ENCODE measurements at places on chromosomes 7 and 10. TPM values are rescaled to one million over a fixed set of nuclear protein-coding genes. Genes with fewer than 3 reads are reported as not detected.

DNA sequence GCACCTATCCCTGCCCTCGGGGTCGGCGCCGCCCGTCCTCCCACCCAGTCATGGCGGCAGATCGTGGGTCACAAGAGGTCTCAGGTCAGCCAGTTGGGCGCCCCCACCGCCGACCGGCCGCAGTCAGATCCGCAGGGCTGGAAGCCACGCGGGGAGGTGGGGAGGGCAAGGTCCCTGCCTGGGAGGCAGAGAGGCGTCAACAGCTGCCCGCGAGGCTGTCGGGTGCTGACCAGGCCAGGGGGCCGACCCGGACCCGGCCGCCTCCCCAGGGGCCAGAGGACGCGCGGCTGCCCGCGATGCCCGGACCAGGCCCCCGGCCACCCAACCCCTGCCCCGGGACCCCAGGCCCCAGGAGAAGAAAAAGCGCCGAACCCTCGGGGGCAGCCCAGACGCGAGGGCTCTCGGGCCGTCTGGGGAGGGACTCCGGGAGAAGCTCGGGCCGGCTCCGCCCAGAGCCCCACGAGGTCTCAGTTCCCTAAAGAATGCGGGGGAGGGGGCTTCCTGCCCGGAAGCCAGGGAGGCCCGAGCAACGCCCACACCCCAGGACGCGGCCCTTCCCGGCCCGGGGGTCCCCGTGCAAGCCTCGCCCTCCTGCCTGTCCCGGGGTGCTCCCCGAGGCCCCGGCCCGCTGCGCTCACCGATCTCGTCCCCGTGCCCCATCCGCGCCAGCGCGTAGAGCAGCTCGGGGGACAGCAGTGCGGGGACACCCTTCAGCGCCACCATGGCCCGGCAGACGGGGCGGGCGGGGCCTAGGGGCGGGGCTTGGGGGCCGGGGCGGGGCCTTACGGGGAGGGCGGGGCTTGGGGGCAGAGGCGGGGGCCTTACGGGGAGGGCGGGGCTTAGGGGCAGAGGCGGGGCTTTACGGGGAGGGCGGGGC is at the start of gene FUOM:
TSS of gene FUOM (minus strand) at position 735 of the 877 bp plus-strand sequence. CDS start at position 723, 12 bp downstream.
- H3K27ac ChIP-seq = peak within 1 kb of the TSS; percentile 41
- no peak for DNase-seq
- H3K4me3 ChIP-seq = peak within 1 kb of the TSS; percentile 55
- H3K27me3 ChIP-seq = peaks cover 3% of the 10 kb centered on the region
- peaks cover 6% of the 10 kb centered on the region for H3K36me3 ChIP-seq
- peaks cover 15% of the 10 kb centered on the region for H3K4me1 ChIP-seq

DNA sequence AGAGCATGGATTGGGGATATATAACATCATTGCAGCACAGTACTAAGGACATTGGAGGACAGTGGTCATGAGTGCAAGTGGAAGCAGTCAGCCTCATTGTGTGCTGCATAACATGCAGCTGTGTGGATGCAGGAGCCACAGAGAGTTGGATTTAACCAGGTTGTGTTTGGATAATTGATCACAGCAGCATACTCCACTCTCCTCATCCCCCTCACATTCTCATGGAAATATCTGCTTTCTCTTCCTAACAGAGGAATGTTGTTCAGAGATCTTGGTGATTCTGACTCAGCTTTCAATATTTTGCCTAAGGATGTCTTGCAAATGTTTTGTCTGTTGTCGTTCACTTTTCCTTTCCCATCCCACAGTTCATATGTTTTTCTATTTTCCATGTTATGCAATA is 31.8 kb upstream of the LSM8 start:
- no peaks in the 10 kb centered on the region for H3K4me1 ChIP-seq
- no peaks in the 10 kb centered on the region for H3K27me3 ChIP-seq
- H3K27ac ChIP-seq = no peak overlapping the region
- no peak for DNase-seq
- no peaks in the 10 kb centered on the region for H3K36me3 ChIP-seq
- no peak overlapping the region for H3K4me3 ChIP-seq

- no peaks in the 10 kb centered on the region for H3K27me3 ChIP-seq
- no peak overlapping the region for H3K27ac ChIP-seq
- H3K4me1 ChIP-seq = no peaks in the 10 kb centered on the region
- peaks cover 9% of the 10 kb centered on the region for H3K36me3 ChIP-seq
These were observed 29.3 kb upstream of the GGCT start for GRCh38 chr7:30533886-30534285.

GRCh38 chr10:8059191-8059936 is 4.9 kb downstream of the GATA3 start:
- H3K4me1 ChIP-seq = peaks cover 13% of the 10 kb centered on the region
- DNase-seq = no peak
- H3K4me3 ChIP-seq = no peak overlapping the region
- H3K27ac ChIP-seq = no peak overlapping the region

DNA sequence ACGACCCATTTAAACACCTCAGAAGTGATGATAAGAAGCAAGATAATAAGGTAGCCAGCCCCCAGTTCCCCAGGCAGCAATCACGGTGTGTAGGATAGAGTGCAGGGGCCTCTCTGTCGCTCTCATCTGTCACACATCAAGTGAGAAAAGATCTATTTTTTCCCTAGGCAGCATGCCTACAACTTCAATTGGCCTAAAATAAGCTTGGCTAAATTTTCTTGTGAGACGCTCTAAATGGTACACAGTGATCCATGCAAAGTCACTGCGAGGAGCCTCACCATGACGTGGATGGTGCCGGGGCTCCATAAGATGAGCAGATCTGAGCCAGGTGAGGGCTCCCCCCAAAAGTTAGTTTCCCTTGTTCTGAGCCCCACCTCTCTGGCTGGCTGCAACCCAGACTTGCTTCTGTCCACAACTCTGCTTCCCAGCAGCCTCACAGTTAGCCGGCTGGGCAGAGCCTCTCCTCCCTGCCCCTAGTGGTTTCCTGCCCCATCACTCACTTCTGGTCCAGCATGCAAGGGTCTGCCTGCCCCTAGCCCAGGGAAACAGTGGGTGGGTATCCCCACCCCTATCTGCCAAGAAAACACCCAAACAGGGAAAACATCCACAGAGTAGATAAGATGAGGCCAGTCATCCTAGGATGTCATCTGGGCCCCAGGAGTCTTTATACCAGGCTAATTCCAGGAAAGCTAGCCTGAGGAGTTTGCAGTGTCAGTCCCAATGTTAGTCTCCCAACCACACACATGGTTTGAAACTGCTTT is 342.1 kb downstream of the GRID1 start:
- no peak for DNase-seq
- H3K27me3 ChIP-seq = no peaks in the 10 kb centered on the region
- no peak overlapping the region for H3K4me3 ChIP-seq
- H3K36me3 ChIP-seq = no peaks in the 10 kb centered on the region
- H3K27ac ChIP-seq = no peak overlapping the region

The SPDYE8 gene
- not detected for total RNA-seq

The ATOH7 gene
- not detected for total RNA-seq

GRCh38 chr10:3241274-3241921 is 68.8 kb upstream of the PITRM1 start:
- H3K27me3 ChIP-seq = no peaks in the 10 kb centered on the region
- H3K4me1 ChIP-seq = peaks cover 7% of the 10 kb centered on the region
- H3K27ac ChIP-seq = no peak overlapping the region
- no peaks in the 10 kb centered on the region for H3K36me3 ChIP-seq

The OR13A1 gene
- total RNA-seq = not detected

- no peak for DNase-seq
- no peaks in the 10 kb centered on the region for H3K4me1 ChIP-seq
- H3K27me3 ChIP-seq = no peaks in the 10 kb centered on the region
- H3K36me3 ChIP-seq = no peaks in the 10 kb centered on the region
- H3K4me3 ChIP-seq = no peak overlapping the region
These were observed 6.6 kb downstream of the NIPSNAP2 start for GRCh38 chr7:55970978-55971377.

DNA sequence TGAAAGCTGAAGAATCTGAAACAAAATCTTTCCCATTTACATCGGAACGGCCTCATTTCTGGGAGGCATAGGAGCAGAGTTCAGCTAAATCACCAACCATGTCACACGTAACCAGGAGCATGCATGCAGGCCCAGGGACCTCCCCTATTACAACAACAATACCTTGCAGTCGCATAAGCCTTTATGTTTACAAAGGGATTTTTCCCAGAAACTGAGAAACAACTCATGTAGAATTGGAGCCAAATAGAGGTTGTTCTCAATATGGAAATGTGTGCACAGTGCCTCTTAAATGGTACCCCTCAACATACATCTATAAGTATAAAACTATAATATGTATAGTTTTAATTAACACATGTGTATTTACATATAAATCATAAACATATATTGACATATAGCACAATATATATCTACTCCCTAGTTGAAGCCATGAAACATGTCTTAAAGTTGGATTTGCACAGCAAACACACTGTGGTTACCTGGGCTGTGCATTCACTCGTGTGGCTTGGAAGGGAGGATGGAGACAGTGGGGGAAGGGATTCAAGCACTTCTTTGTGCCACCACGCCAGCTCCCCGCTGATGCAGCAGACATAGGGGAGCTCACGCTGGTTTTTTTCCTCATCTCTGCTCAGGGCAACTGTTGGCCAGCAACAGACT is 35.0 kb upstream of the DGKI start:
- DNase-seq = no peak
- H3K27ac ChIP-seq = peak overlapping the region; percentile 85
- no peak overlapping the region for H3K4me3 ChIP-seq
- H3K4me1 ChIP-seq = peaks cover 46% of the 10 kb centered on the region
- H3K27me3 ChIP-seq = no peaks in the 10 kb centered on the region

DNA sequence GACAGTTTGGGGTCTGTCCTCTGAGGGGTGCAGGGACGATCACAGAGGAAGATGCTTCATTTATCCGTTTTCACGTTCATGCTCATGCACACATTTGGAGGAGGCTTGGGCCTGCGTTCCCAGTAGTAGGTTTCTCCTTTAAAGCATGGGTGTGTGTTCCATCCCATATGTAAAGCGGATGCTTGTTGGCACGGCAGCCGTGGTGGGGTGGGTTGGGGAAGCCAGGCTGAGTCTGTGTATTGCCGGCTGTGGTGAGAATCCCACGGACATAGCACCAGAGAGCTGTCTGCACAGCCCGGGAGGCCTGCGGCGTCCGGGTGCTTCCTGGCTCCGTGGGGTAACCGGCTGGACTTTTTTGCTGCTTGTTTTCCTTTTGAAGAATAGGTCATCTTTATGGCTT is 440 bp downstream of the JAKMIP3 start:
- no peak for DNase-seq
- H3K4me3 ChIP-seq = peak overlapping the region; percentile 57
- peak overlapping the region; percentile 85 for H3K27ac ChIP-seq

The TCF7L2 gene
- 40.4 TPM for total RNA-seq

DNA sequence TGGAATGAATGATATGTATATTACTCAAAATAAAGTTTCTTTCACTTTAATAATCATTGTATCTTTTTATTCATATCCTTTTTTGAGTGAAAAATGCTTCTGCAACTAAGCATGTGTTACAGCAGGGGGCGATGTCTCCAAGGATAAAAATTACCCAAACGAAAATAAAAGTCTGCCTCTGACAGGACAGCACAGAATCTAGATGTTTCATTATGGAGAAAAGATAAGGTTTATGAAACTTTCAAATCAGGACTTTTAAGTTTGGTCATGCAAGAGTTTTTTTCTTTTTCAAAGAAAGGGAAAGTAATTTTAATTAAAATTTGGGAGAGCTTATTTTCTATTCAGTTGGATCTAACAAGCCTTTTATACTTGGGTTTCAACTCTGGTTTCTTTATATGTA is 48.4 kb downstream of the TES start:
- H3K27ac ChIP-seq = peak overlapping the region; percentile 52
- H3K4me1 ChIP-seq = peaks cover 15% of the 10 kb centered on the region
- H3K27me3 ChIP-seq = no peaks in the 10 kb centered on the region
- no peak for DNase-seq

DNA sequence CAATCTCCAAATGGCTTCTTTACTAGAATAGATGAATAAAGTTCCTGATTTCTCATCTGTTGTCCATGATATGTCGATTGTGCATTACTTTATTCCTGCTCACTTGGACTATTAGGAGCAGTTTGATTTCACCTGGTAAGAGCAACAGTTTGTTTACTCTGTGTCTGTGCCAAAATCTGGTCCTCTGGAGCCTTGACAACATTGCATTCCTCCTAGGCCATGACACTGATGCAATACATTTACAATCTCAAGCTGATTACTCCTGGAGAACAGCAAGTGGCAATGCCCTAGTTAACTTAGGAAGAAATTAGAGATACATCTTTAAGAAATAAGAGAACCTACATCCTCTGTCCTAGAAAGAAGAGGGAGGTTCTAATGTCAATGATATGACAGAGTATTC is 71.8 kb downstream of the SGCE start:
- no peaks in the 10 kb centered on the region for H3K27me3 ChIP-seq
- no peak overlapping the region for H3K27ac ChIP-seq
- H3K4me3 ChIP-seq = no peak overlapping the region
- DNase-seq = no peak
- no peaks in the 10 kb centered on the region for H3K4me1 ChIP-seq

The AS3MT gene
- 11.9 TPM for total RNA-seq

GRCh38 chr7:70580161-70580560 is 551.8 kb upstream of the GALNT17 start:
- H3K27ac ChIP-seq = no peak overlapping the region
- no peaks in the 10 kb centered on the region for H3K27me3 ChIP-seq
- H3K4me3 ChIP-seq = no peak overlapping the region
- no peak for DNase-seq
- no peaks in the 10 kb centered on the region for H3K4me1 ChIP-seq
- no peaks in the 10 kb centered on the region for H3K36me3 ChIP-seq
